ENCODE measurements at places on chromosomes 6 and 20.

DNA sequence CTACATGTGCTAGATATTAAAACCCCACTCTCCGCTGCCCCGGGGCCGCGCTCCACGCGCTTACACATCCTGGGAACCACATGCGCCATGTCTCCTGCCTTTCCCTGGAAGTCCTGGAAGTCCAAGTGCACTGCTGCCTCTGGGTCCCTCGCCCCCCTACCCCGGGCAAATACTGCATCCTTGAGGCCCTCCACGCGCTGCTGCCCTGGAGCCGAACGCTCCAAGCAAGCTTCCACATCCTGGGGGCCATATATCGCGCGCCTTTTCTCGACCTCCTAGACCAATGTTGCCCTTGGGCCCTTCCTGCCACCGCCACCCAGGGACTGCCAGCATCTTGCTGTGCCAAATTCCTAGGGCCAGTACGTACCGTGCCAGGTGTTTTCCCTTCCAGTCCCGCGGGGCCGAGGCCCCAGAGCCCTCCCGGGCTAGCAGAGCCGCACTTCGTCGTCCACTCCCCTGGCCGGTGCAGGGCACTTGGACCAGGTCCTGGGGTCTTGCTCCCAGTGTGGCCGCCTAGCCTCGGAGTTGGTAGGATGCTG is 779 bp upstream of the KCNG1 start:
- no peak for DNase-seq

GRCh38 chr6:127182501-127182900 is 64.0 kb downstream of the RSPO3 start:
- DNase-seq = no peak

- DNase-seq = no peak
Observed at GRCh38 chr6:85579581-85579980, 14.1 kb downstream of the SNX14 start.

DNA sequence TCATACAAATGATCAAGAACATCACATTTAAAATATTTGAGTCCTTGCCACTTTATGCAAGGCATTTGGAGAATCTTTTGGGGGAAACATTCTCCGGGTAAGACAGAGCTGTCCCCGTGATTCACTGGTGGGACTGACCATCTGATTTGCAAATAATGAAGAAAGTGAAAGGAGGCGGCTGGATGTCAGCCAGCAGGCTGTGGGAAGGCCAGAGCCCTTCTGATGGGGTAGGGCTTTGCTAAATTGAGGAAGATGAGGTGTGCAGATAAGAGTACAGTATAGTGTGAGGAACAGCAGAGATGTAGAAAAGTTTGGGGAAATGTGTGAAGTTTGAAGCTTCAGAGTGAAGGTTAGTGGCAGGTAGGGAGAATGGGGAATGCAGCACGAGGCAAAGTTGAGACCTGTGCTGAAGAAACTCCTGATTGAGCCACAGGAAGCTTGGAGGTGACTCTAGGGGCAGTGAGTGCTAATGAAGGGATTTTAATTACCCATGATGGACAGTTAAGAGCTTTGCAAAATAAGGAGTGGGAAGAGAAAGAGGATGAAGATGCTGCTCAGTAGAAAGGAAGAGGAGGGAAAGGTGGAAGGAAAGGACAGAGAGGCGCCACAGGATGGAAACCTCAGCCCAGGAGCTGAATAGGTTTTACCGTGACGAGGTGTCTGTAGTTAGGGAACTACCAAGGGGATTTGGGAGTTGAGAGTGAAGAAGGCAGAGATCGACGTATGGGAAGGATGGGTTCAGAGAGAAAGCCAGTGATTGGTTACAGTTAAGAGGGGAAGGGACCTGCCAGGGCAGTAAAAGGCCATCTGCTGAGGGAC is 68.7 kb downstream of the SNX9 start:
- no peak for DNase-seq

GRCh38 chr6:93786474-93787330 is 367.3 kb upstream of the EPHA7 start:
- DNase-seq = no peak

- no peak for DNase-seq
Observed at GRCh38 chr20:8662433-8662954, 406.4 kb upstream of the PLCB4 start.

DNA sequence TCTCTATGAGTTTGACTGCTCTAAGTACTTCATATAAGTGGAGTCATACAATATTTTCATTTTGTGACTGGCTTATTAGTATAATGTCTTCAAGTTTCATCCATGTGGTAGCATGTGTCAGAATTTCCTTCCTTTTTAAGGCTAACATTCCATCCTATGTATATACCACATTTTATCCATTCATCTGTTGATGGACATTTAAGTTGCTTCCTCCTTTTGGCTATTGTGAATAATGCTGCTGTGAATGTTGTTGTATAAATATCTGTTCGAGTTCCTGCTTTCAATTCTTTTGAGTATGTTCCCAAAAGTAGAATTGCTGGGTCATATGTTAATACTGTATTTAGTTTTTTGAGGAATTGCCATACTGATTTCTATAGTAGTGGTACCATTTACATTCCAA is 79.5 kb downstream of the PTPRA start:
- DNase-seq = no peak

- DNase-seq = no peak
Observed at GRCh38 chr6:132817554-132818403, 3.4 kb downstream of the RPS12 start.

DNA sequence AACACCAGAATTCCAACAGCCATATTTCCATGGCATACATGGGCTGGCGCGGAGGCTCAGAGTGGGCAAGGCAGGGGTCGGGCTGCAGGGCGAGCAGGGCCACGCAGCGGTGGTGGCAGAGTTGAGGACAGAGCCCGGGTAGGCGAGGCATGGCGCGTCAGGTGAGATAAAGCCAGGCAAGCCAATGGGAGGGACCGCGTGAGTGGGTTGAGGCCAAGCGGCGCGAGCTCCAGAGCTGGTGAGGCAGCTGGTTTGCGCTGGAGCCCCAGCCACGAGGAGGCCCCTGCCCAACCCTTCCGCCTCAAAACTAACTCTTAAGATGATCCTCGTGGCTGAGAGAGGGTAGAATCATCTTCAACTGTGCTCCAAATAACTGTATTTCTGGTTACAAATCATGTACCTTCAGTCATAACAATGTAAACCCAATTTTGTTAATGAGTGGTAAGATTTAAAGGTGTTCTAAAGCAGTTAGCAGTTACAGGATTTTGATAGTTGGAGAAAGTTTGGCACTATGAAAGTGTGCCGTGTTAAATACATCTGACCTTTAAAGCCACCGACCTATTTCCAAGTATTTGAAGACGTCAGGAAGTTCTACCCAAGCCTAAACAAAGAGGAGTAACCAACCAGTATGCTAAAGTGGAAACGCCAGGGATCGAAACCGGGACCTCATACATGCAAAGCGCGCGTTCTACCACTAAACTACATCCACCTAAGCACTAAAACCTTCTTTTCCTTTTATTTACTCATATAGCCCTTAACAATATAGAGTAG is 107.9 kb downstream of the GPX5 start:
- DNase-seq = no peak

GRCh38 chr6:166952121-166952520 is 4.2 kb downstream of the RNASET2 start:
- DNase-seq = no peak

GRCh38 chr6:49325891-49326290 is 137.2 kb downstream of the MMUT start:
- DNase-seq = no peak
